ENCODE measurements at places on chromosomes 7 and 10. TPM values are rescaled to one million over a fixed set of nuclear protein-coding genes. Genes with fewer than 3 reads are reported as not detected.

CLDN3 gene
- not detected for total RNA-seq

ERV3-1 gene
- total RNA-seq: 82.9 TPM

PKD2L1 gene
- total RNA-seq: not detected

GDF2 gene
- not detected for total RNA-seq

SEMA3A gene
- 41.3 TPM for total RNA-seq

LHFPL3 gene
- total RNA-seq: 22.5 TPM

PDE1C gene
- total RNA-seq: 39.1 TPM

AGR3 gene
- not detected for total RNA-seq

NKX2-3 gene
- not detected for total RNA-seq

TUBB8 gene
- not detected for total RNA-seq

PCLO gene
- total RNA-seq: 138 TPM

CLRN3 gene
- not detected for total RNA-seq

AFAP1L2 gene
- 6.3 TPM for total RNA-seq

AGAP4 gene
- 16.9 TPM for total RNA-seq

WEE2 gene
- 1.3 TPM for total RNA-seq

MYH16 gene
- total RNA-seq: not detected

MYOZ1 gene
- total RNA-seq: not detected

RHEB gene
- 61.3 TPM for total RNA-seq

TRPV5 gene
- total RNA-seq: 0.31 TPM

RELN gene
- 67.9 TPM for total RNA-seq

PON3 gene
- 1.3 TPM for total RNA-seq

PRSS37 gene
- total RNA-seq: not detected

PDAP1 gene
- 23.5 TPM for total RNA-seq

MMD2 gene
- total RNA-seq: 2.2 TPM

CLEC2L gene
- total RNA-seq: 1.9 TPM

MBL2 gene
- total RNA-seq: not detected

NEUROG3 gene
- not detected for total RNA-seq

PAPOLB gene
- total RNA-seq: 3.8 TPM

Measured in parietal lobe (tissue), 2 donors.